Mesothelial cell of epicardium (in vitro differentiated cells): ENCODE measurements at places on chromosomes 2 and 18. TPM values are rescaled to one million over a fixed set of nuclear protein-coding genes. Genes with fewer than 3 reads are reported as not detected.
A peak's percentile ranks its signal among the peaks of the same experiment; 100 is the strongest.

The C1D gene
- total RNA-seq = 20.5 to 23.6 TPM (median 22.4 TPM) in 3 replicates

The PSMA8 gene
- total RNA-seq = 0.22 TPM in 1 of 3 replicates, not detected in the others

DNA sequence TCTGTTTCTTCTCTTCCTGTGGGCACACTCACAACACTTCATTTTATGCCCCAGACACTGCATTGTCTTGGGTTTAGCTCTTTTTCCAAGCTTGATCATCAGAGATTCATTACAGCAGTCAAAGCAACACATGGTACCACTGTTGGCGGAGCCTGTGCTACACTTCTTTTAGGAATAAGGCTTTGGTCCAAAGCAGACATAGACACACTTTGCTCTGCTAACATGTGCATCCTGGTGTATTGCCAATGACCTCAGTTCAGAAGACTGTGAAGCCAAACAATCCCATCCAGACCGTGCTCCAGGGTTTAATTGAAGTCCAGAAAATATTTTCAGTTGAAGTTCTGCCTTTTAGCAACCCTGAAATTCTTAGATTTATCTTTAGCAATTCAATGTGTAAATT lies 354.6 kb upstream of the RAB12 start:
- no peak overlapping the region for H3K27ac ChIP-seq
- H3K4me1 ChIP-seq = no peaks in the 10 kb centered on the region
- no peak overlapping the region for H3K4me3 ChIP-seq
- DNase-seq = no peak
- no peaks in the 10 kb centered on the region for H3K27me3 ChIP-seq
- peaks cover 3% of the 10 kb centered on the region for H3K36me3 ChIP-seq

- H3K27me3 ChIP-seq = no peaks in the 10 kb centered on the region
- DNase-seq = no peak
- H3K4me1 ChIP-seq = peaks cover 7% of the 10 kb centered on the region
- H3K27ac ChIP-seq = peak overlapping the region; percentile 65
- H3K36me3 ChIP-seq = peaks cover 9% of the 10 kb centered on the region
Observed at GRCh38 chr2:128467321-128467969, 148.8 kb upstream of the HS6ST1 start.

The TUBA3E gene
- total RNA-seq = not detected in 3 replicates

- peaks cover 16% of the 10 kb centered on the region for H3K36me3 ChIP-seq
- no peaks in the 10 kb centered on the region for H3K27me3 ChIP-seq
- DNase-seq = no peak
- no peak overlapping the region for H3K4me3 ChIP-seq
- H3K4me1 ChIP-seq = peaks cover 24% of the 10 kb centered on the region
- no peak overlapping the region for H3K27ac ChIP-seq
Observed at GRCh38 chr2:221444106-221444505, 128.0 kb downstream of the EPHA4 start.

DNA sequence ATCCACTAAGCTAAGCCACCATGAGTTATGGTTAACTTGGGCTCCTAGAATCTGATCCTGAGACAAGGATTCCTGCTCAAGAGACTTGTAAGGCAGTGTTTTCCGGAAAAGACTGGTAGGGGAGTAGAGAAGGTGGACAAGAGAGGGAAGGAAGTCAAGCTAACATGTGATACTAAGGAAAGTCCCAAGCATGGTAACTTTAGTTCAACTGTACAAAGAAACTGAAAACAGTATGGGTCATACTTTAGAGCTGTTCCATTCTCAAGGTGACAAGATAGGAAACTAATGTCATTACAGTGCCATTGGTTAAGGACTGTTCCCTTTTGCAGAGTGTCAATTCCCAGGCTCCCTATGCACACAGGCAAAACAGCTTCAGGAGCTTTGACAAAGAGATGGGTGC lies 5.8 kb downstream of the MYO5B start:
- DNase-seq = no peak
- no peaks in the 10 kb centered on the region for H3K36me3 ChIP-seq
- peaks cover 55% of the 10 kb centered on the region for H3K27me3 ChIP-seq
- H3K4me1 ChIP-seq = peaks cover 5% of the 10 kb centered on the region
- H3K4me3 ChIP-seq = no peak overlapping the region

DNA sequence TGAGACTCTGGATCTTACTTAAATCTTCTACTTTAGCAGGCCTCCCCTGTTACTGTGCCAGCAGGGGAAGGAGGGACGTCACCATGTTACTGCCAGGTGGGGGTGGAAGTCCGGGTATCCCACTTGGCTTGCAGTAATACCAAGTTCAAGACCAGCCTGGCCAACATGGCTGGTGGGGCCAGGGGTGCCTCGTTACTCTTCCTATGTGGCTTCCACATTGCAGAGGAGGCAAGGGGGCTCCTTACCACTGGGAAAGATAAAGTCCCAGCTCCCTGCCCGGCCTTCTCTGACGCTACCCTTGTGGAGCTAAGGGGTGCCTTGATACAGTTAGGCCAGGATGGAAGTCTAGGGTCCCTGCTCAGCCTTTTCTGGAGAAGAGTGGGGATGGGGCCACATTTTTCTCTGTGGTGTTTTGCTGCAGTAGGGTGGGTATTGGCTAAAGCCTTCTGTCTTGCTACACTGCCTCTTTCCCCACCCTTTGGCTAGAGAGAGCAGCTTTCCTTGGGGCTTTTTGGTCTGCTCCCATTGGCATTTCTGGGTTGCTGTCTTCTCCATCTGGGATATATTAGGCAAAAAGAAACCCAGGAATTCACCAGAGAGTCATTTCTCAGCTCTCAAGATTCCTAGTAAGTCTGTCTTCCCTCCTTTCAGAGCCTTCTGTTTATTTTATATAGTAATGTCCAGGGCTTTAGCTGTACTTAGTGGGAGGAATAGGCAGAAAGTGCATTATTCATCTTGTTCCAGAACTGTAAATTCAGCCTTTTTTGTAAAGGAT lies 21.9 kb downstream of the ELMOD3 start:
- no peak overlapping the region for H3K4me3 ChIP-seq
- H3K27me3 ChIP-seq = no peaks in the 10 kb centered on the region
- DNase-seq = no peak
- H3K36me3 ChIP-seq = peaks cover 51% of the 10 kb centered on the region
- peaks cover 22% of the 10 kb centered on the region for H3K4me1 ChIP-seq

The SLC16A14 gene
- total RNA-seq = 9.5 to 10.1 TPM (median 9.7 TPM) in 3 replicates
